ENCODE measurements at places on chromosomes 6 and 20.
A peak's percentile ranks its signal among the peaks of the same experiment; 100 is the strongest.

- DNase-seq, result no peak
These were observed 156.1 kb upstream of the SALL4 start for GRCh38 chr20:51958099-51959065.

DNA sequence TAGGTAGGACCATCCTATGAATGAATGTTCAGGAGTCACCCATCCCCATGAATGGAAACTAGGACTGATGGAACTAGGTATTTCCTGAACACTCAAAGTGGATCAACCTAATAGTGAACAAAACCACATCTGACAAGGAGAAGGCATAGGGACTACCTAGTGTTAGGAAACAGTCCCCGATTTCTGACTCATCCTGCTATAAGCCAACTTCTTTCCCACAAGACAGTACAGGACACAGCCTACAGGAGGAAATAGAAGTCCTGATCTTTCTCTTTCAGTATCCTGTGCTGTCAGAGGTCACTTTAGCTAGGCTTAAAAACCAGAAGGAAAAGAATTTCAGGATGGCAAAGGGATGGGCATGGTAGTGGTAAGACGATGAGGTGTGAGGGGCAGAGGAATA lies 19.5 kb upstream of the GMDS start:
- peak; percentile 17 for DNase-seq

DNA sequence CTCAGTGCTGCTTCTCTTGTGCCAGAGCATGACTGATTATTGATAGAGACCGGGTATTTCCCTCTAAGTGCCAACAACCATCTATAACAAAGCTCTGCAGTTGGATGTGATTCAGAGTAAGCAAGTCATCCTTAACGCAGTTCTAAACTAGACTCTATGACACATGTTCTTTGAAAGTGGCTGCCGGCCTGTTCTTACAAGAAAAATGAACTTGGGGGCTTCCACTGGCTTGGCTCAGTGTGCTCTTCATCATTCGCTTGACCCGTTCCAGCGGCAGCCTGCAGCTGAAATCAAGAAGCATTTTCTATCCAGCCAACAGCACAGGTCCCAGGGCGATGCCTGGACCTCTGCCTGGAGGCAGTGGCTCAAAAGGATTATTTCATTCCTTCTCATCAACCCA lies 29.8 kb downstream of the GFOD1 start:
- DNase-seq, result no peak

DNA sequence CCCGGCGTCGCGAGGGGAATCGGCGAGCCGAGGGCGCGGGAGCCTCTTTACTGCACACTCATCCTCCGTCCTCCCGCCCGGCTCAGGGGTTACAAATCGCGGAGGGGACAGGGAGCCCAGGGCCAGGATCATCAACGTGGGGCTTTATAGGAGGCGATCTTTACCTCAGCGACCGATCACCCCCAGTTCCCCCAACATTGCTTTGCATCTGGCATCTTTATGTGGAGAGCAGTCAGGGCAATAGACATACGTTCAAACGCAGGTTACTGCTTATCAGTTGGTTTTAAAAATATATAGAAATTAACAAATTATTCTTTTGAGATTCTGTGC lies 634 bp downstream of the HSF2 start:
- peak; percentile 16 for DNase-seq

DNA sequence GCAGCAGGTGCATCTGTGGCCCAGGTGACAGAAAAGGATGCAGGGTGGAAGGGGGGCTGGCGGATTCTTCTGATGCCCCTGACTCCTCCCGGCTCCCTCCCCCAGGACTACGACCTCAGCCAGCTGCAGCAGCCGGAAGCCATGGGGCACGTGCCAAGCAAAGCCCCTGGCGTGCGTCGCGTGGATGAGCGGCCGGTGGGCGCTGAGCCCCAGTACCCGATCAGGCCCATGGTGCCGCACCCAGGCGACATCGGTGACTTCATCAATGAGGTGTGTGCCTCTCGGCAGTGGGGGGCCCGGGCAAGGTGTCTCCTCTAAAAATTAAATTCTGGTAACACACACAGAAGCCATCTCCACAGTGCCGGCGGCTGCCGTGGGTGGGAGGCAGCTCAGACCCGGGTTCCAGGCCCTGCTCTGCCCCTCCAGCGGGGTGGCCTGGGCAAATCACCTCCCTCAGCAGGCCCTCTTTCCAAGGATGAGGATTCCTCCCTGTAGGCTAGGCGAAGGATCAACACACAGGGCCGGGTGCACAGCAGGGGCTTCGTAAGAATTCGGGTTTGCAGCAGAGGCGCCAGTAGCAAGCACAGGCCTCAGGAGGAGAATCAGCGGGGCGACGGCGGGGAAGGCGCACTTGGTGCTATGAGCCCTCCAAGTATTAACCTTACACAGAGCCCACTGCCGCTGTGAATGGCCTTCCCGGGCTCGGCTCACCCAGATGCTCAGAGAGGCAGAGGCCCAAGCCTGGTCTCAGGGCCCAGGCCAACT lies 131.5 kb downstream of the TAF4 start:
- no peak for DNase-seq

- DNase-seq, result no peak
These were observed 7.5 kb downstream of the SMLR1 start for GRCh38 chr6:130834482-130835251.
